ENCODE measurements at places on chromosomes 3 and 15.
A peak's percentile ranks its signal among the peaks of the same experiment; 100 is the strongest.

- DNase-seq = no peak
Observed at GRCh38 chr3:33629219-33629618, 88.8 kb downstream of the CLASP2 start.

DNA sequence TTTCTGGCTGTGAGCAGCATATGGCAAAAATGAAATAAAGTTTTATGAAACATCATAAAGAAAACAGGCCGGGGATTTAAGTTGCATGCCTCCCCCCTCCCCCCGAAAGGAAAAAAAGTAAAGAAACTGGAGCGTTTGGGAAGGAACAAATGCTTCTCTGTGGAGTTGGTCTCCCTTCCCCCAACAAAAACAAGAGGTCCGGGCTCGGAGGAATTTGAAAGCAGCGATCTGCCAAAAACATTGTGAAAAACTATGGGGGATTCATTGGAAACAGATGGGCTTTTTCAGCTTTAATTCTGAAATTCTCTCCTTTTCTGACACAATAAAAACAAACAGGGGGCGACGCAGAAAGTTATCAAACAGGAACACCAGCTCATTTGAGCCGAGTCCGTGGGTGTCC lies 17.0 kb downstream of the RGMA start:
- peak; percentile 80 for DNase-seq

DNA sequence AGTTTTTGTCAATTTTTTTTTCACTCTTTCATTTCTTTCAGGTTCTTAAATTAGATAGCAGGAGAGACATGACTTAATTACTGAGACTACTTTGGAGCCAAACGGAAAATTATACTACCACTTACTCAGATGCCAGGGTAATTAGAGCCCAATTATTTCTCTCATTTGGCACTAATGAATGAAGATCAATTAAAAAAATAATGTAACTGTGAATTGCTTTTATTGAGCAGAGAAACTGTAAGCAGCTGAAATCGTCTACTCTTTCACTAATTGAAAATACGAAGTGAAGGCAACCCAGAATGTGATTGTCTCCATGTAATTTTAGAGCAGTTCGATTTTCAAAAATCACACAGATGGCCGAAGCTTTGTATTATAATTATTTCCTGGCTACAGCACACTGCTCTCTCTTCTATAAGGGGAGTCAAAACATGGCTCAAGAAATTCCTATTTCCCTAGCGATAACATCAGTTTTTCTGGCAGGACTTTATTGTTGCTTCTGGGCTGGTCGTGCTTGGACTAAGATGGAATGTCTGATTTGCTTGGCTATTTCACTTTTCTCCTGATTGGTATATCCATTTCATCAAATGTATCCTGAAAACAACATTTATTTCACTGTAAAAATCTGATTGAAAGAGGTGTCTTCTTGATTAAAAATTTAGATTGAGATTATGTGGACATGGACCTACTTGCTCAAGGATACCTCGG lies 55.8 kb upstream of the PDZRN3 start:
- DNase-seq = no peak

DNA sequence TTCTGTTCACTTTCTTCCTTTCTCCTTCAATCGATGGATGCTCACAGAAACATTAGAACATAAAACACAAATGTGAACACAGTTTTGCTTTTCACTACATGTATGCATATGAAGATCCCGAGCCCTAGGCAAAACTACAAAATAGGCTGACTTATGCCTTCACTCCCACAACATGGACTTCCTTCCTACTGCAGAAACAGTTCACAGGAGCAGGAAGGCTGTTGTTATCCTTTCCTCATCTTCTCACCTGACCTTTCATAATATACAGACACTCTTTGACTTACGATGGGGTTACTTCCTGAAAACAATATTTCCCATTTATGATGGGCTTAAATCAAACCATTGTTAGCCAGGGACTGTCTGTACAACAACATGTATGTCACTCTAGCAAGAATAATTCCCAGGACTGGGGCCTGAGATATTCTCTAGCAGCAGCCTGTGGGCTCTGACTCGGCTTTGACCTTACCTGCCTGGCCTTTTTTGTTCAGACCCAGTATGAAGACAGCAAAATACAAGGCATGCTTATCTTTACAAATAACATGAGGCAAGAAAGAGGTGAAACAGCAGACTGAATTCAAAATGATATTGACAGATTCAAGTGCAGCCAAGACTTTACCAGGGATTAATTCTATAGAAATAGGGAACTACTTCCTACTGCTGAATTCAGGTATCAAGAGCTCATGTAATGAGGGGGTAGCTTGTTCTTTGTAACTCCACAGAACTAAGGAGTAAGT lies 51.8 kb upstream of the PLXND1 start:
- DNase-seq = no peak

- DNase-seq = peak; percentile 37
Observed at GRCh38 chr3:177529716-177530335, 332.5 kb upstream of the TBL1XR1 start.

DNA sequence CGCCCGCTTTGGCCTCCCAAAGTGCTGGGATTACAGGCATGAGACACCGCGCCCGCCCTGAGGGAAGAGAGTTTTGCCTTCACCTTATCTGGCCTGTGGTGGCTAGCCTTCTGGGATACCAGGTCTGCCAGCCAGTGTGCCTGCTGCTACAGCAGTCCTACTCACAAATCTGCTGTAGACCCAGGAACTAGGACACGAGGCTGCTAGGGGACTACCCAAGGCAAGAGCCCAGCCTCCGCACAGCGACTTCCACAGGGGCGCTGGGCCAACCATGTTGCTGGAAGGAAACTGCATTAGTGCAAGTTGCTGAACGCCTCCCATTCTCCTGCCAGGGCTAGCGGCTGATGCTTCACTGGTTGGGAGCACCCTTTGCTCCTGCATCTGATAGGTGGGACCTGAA lies 53.7 kb downstream of the DHX30 start:
- DNase-seq = no peak

DNA sequence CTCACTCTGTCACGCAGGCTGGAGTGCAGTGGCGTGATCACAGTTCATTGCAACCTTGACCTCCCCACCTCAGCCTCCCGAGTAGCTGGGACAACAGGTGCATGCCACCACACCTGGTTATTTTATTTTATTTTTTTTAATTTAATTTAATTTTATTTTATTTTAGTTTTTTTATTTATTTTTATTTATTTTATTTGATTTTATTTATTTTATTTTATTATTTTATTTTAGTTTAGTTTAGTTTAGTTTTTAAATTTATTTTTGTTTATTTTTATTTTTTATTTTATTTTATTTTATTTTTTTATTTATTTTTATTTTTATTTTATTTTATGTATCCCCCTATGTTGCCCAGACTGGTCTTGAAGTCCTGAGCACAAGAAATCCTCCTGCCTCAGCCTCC lies 202.3 kb upstream of the SLCO3A1 start:
- DNase-seq = no peak

- DNase-seq = no peak
Observed at GRCh38 chr15:60667190-60667868, 188.4 kb upstream of the ICE2 start.

DNA sequence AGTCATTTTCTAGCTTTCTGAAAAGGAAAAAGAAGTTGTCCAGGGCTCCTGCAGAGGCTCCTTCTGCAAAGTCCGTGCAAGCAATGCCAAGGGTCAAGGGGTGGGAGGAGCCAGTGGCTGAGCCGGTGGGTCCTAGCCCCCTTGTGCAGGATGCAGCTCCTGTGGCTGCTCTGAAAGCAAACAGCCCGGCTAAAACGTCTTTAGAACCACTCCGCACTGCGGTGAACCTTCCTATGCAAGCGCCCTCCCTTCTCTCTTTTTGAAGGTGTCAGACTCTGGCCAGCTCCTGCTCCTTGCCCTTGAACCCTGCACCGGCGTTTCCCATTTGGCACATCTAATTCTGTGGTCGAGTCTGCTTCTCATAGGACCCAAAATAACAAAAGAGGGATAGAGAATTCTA lies 183.1 kb downstream of the UACA start:
- DNase-seq = no peak

DNA sequence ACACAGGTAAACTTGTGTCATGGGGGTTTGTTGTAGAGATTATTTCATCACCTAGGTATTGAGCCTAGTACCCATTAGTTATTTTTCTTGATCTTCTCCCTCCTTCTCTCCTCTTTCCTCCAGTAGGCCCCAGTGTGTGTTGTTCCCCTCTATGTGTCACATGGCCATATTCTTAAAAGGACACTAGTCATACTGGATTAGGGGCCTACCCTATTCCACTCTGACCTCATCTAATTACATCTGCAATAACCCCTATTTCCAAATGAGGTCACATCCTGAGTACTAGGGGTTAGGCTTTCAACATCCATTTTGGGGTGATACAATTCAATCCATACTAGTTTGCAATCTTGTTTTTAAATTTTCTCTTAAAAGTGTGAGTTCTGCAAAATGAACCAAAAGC lies 142.8 kb downstream of the IMPG2 start:
- DNase-seq = no peak

GRCh38 chr15:93107646-93108045 lies 18.6 kb upstream of the RGMA start:
- DNase-seq = no peak

DNA sequence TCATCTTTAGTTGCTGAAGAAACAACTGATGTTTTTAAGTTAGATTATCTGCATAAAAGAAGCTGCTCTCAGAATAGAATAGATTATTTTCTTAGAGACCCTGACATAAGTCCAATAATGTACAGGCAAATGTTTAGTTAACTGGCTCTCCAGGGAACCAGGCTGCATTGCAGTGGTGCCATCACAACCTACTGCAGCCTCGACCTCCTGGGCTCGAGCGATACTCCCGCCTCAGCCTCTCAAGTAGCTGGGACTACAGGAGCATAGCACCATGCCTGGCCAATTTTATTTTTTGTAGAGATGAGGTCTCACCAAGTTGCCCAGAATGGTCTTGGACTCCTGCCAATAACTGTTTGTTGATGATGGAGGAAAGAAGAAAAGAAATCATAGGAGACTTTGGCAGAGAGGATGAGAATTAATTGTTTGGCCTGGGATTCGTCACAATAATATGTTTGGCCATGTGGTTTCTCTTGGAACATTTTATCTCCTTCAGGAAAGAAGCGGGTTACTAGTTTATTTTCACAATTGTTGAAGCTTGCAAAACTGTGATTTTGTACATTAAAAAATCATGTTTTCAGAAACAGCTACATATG lies 429.2 kb downstream of the CADM2 start:
- no peak for DNase-seq

DNA sequence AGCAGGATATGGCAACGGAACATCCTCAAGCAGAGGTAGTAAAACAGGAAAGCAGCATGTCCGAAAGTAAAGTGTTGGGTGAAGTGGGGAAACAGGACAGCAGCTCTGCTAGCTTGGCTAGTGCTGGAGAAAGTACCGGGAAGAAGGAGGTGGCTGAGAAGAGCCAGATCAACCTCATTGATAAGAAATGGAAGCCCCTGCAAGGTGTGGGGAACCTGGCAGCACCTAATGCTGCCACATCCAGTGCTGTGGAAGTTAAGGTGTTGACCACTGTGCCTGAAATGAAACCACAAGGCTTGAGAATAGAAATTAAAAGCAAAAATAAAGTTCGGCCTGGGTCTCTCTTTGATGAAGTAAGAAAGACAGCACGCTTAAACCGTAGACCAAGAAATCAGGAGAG lies 14.3 kb upstream of the ZBTB47 start:
- no peak for DNase-seq

DNA sequence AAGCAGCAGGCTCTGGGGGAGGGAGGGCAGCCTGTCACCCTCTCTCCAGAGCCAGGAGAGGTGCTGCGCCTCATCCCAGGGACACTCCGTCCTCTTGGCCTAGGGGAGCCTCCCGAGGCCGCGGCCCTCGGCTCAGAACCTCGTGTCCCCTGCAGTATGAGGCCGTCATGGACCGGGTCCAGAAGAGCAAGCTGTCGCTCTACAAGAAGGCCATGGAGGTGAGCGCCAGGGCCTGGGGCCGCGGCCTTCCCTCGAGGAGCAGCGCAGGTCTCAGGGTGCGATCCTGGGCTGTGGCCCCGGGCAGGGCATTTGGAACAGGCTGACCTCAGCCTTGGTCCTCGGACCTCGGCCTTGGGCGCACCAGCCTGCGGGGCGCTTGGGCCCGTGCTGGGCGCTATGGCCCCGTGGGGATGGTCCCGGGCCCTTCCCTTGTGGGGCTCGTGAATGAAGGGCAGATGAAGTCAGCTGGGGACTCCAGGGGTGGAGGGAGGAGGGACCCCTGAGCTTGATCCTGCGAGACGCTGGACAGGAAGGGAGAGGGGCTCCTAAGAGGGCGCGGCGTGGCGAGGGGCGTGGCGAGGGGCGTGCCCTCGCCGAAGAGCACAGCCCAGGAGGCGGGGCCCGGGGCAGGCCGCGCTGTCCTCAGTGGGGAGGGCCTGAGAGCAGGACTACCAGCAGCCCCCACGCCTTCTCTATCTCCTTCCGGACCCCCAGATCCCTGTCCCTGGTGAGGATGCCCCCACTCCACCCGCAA lies 32.9 kb downstream of the PSTPIP1 start:
- peak; percentile 69 for DNase-seq

- no peak for DNase-seq
Observed at GRCh38 chr15:57391537-57391936, 15.2 kb downstream of the CGNL1 start.

GRCh38 chr15:98196371-98196770 lies 235.9 kb downstream of the ARRDC4 start:
- DNase-seq = no peak

GRCh38 chr15:63146684-63147083 lies 10.6 kb downstream of the RPS27L start:
- DNase-seq = no peak

- no peak for DNase-seq
Observed at GRCh38 chr3:146164071-146164470, 3.1 kb upstream of the PLOD2 start.

GRCh38 chr3:45950131-45950530 lies 6.9 kb downstream of the CXCR6 start:
- no peak for DNase-seq

DNA sequence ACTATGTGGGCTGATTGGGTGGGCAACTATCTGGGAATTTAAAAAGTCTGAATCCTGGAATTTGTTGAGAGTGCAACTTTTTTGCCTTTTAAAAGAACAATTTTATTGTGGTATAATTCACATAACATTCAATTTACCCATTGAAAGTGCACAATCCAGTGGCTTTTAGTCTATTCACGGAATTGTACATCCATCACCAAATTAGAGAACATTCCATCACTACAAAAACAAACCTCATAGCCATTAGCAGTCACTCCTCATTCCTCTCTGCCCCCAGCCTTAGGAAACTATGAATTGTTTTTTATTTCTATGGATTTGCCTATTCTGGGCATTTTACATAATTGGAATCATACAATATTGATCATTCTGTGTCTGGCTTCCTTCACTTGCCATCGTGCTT lies 101.8 kb upstream of the ALDH1A3 start:
- no peak for DNase-seq

DNA sequence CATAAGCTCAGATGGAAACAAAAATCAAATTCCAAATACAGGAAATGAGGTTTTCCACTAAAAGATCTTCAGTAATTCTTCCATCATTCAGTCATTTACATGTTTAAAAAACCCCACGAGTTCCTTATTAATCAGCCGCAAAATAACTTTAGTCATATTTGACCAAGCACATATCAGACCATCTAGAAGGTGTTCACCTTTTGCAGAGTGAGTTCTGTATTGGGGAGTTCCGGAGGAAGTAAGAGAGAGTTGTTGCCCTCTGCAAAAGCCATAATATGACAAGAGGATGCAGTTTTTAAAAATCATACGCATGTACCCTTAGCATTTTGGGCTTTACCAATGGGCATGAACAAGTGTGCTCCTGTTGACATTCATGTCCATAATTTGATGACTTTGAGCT lies 61.6 kb downstream of the CCR1 start:
- no peak for DNase-seq

GRCh38 chr15:24752354-24752753 lies 76.8 kb downstream of the NPAP1 start:
- no peak for DNase-seq

Data from GM03348 (cell line).